ENCODE measurements at places on chromosomes 2 and 18.

GRCh38 chr2:162422894-162423293 is 79.0 kb downstream of the GCA start:
- no peak for DNase-seq

DNA sequence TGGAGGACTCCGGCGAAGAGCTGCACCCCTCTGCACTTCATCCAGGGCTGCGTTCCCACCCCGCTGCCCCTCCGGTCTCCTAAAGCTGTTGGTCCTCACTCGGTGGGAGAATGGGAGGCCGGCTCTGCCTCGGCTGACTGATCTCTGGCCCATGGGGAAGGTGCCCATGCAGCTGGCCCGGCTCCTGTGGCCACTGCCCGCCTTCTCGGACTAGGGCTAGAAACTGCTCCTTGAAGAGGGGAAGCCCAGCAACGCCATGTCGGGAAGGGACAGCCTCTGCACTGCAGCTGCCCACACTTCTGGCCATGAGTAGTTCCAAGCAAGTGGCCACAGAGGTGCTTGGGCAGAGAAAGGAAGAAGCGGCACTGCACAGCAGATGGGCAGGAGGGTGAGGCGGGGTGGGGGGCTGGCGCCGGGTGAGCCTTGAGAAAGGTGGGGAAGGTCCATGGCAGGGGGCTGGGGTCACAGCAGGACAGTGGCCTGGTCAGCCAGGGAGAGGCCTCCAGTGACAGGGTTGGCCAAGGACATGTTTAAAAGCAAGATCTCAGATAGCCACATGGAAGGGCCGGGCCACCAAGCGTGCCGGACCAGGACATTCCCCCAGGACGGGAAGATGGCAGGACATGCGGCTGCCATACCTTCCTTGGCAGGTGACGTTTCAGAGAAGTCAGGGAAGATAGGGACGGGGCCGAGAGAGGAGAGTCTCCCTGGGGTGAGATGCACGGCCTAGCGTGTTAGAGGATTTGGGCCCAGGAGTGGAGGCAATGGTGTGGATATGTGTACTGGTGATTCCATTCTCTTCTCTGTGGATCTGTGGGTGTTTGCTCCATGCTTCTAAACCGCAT is 158.8 kb upstream of the HDAC4 start:
- no peak for DNase-seq

DNA sequence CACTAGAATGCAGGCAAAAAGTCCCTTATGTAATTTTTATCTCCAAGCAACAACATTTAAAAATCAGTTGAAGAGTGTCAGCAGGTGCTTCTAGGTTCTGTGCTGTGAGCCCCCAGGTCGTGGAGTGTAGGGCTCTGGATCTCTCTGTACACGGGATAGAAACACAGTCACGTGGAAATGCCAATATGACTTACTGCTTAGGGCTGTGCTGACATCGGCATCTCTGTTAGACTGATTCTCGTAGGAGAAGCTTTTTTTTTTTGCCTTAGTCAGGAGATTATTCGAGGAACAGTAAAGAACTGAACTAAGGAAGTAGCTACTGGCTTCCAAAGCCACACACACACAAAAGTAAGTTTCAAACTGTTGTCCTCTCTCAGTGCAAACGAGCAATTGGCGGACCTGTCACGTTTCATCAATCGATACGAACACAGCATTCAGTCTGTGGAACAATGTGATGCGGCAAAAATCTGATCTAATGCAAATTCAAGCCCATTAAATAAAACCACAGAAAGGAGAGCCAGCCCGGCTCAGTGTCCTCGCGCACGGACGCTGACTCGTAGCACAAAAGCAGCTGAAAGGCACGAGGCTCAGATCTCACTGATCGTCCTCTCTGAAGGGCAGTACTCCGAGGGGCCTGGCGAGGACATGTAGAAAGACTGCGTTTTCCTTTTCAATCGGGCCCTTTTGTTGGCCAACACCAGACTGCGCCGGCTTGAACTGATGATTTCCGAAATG is 41.5 kb downstream of the PRELID3A start:
- no peak for DNase-seq

GRCh38 chr2:119149611-119150010 is 8.9 kb downstream of the C1QL2 start:
- no peak for DNase-seq

- no peak for DNase-seq
These were observed at the start of gene NPAS2 for GRCh38 chr2:100819370-100820272. TSS of gene NPAS2 (plus strand) at chr2:100820139. CDS start at chr2:100904755, 84,616 bp downstream.

DNA sequence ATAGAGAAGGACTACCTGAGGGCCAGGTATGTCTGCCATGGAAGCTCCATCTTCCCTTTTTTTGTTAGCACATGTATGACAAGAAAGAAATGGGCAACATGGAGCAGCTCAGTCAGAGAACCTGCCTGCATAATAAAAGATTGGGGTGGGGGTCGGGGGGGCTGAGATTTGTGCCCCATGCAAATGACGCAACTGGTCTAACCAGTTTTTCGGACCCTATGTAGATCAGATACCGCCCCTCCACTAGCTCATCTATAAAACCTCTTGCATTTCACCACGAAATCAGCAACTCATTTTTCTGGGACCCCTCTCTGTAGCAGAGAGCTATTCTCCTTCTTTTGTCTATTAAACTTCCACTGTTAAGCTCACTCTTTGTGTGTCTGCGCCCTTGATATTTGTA is 657.2 kb downstream of the ERBB4 start:
- DNase-seq, result no peak

DNA sequence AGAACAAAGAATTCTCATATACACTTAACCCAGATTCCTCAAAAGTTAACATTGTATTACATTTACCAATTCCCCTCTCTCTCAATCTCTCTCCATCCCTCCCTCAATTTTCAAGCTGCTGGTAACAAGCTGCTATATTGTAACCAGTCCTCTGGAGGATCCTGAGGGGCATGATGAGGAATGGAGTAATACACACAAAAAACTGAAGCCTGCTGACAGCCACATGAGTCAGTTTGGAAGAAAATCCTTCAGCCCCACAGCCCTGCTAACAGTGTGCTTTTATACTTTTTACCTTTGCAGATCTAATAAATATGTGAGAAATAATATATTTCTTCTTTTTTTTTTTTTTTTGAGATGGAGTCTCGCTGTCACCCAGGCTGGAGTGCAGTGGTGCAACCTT is 165.7 kb upstream of the RAB12 start:
- no peak for DNase-seq

DNA sequence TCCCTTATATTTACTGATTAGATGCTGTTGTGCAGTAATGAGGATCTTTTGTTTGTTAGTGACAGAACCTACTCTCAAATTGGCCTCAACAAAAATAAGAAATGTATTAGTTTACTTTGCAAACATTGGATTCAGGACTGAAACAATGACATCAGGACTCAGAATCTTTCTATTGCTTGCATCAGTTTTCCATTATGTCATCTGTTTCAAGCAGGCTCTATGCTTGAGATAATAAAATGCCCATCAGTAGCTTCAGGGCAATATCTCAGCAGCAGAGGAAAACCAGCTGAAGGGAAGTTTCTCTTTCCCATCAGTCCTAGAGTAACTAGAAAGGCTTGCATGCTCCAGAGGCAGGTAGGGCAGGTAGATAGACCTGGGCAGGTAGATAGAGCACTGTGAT is 375.5 kb upstream of the SLC8A1 start:
- DNase-seq, result no peak

- no peak for DNase-seq
These were observed 75.5 kb downstream of the NPAS2 start for GRCh38 chr2:100895402-100895801.

All from SHP77 treated with DMSO at 0.1 percent for 48 hours (cell line).